ENCODE measurements at places on chromosomes 5 and 9. TPM values are rescaled to one million over a fixed set of nuclear protein-coding genes. Genes with fewer than 3 reads are reported as not detected.

- peak; percentile 12 for DNase-seq
Observed at GRCh38 chr5:40688996-40689395, 9.3 kb downstream of the PTGER4 start.

DNA sequence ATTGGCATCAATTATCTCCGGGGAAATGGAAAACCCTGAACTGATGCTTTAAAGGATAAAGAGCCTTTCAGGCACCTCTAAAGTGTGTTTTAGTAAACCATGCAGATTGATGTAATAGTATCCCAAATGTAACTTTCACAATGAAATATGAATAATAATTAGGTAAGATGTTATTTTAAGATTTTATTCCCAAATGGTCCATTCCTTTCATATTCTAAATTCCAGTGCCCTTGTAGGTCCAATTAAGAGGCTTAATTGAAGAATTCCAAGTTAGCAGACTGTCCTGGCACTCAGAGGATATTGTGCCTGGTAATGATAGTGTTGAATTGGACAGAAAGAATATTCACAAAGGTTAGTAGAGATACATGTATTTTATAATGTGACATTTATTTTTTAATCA lies 352.5 kb upstream of the NUDT12 start:
- no peak for DNase-seq

DNA sequence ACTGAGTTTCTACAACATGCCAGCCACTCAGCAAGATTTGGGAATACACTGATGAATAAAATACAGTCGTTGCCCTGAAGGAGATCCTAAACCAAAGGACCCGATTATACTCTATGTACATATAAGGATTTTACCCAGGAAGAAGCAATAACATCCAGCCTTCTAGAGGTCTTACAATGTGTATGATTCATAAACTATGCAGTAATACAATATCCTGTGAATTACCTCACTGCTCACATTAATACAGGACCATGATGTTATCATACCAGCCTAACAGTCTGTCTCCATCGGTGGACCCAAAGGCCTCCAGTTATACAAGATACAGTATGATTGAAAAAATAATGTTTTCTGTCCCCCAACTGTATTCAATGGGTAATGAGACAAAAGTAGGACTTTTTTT lies 310.5 kb upstream of the TRPM3 start:
- DNase-seq: no peak

DNA sequence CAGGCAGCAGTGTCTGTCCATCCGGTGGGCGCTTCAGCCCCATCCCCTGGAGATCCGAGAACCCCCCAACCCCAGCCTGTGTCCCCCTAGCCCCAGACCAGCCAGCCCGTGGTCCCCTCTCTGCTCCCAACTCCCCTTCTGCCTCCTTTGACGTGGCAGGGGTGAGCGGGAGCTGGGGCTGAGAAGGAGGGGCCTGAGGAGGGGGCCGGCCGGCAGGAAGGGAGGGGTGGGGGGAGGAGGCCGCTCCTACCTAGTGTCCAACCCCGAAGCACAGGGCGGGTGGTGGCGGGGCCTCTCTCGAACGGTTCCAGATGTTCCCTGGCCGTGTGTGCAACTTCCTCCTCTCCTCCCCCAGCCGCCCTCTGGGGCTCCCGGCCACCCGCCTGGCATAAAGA lies 31.0 kb downstream of the GOLGA2 start:
- DNase-seq: peak; percentile 11

DNA sequence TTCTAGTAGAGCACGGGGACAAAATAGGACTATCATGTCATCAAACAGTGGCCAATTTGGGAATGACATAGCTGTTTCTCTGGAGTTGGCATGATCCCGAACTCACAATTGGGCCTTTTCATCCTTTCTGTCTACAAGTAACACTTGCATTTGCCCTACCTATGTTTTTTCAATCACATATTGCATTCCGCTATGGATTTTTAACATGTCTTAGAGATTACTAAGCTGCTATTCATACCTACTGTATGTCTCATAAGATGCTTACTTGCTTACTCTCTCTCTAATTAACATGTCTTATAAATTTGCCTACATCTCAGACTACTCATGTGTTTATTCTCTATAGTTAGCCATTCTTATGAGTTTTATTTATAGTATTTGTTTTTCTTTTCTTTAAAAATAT lies 341.2 kb upstream of the CTNND2 start:
- DNase-seq: no peak

Gene PDE8B
- total RNA-seq: under 0.01 TPM

Gene CETN3
- 3.3 TPM for total RNA-seq
